ENCODE measurements at places on chromosomes 5 and 9. TPM values are rescaled to one million over a fixed set of nuclear protein-coding genes. Genes with fewer than 3 reads are reported as not detected.

The TMEM252 gene
- total RNA-seq = not detected

The SLC25A48 gene
- 2.8 TPM for total RNA-seq

DNA sequence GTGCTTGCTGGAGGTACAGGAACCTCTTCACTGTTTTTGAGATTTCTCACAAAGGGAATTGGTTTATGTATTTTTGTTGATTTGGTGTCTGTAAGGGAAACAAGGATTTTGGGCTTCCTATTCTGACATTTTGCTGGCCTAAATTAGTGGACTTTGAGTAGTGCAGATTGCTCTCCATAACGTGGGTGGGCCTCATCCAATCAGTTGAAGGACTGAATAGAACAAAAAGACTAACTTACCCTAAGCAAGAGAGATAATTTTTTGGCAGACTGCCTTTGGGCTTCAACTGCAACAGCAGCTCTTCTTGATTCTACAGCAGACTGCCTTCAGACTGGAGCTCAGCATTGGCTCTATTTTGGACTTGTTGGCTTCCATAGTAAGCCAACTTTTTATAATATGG, 93.2 kb downstream of the MSX2 start:
- no peaks in the 10 kb centered on the region for H3K36me3 ChIP-seq
- H3K4me1 ChIP-seq = no peaks in the 10 kb centered on the region
- no peaks in the 10 kb centered on the region for H3K27me3 ChIP-seq
- no peak for DNase-seq
- no peak overlapping the region for H3K27ac ChIP-seq

DNA sequence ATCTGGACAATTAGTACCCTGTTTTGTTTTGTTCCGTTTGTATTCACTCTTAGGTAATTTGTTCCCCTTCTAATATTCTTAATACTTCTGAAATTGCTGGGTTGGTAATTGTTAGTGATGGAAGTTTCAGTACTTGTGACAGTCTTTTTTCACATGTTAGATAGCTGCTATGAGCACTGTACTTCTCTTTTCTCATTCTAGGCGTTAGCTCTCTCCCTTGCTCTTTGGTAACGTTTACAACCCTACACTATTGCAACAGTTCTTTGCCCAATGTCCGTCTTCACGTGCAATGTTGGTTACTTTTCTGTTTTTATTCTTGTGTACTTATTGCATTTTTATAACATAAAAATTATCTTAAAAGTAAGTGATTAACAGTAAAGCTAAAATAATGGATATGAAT, 1509.0 kb downstream of the MAT2B start:
- H3K4me3 ChIP-seq = no peak overlapping the region
- H3K27me3 ChIP-seq = no peaks in the 10 kb centered on the region
- H3K36me3 ChIP-seq = no peaks in the 10 kb centered on the region
- H3K4me1 ChIP-seq = no peaks in the 10 kb centered on the region
- no peak for DNase-seq

- no peaks in the 10 kb centered on the region for H3K27me3 ChIP-seq
- no peak for DNase-seq
- peak overlapping the region; percentile 73 for H3K4me3 ChIP-seq
- peaks cover 5% of the 10 kb centered on the region for H3K4me1 ChIP-seq
- no peak overlapping the region for H3K27ac ChIP-seq
- H3K36me3 ChIP-seq = no peaks in the 10 kb centered on the region
These were observed 38.4 kb upstream of the PLEKHG4B start for GRCh38 chr5:53381-54174.

DNA sequence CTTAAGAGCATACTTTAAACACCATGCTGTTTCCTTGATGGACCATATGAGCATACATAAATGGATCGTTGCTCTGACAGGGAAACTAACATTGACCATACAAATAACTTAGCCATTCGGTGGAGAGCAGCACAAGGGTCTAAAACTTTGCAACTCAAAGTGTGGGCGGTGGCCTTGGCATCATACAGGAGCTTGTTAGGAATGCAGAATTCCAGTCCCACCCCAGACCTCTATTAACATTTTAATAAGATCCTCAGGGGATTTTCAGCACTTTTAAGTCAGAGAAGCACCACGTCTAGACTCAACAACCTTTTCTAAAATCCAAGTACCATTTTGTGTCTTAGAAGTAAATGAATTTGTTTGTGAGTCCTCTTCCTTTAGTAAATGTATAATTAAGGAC, 260.9 kb downstream of the EBF1 start:
- H3K27ac ChIP-seq = no peak overlapping the region
- H3K27me3 ChIP-seq = no peaks in the 10 kb centered on the region
- H3K36me3 ChIP-seq = no peaks in the 10 kb centered on the region
- H3K4me1 ChIP-seq = peaks cover 11% of the 10 kb centered on the region

- no peak for DNase-seq
- H3K4me3 ChIP-seq = no peak overlapping the region
- no peak overlapping the region for H3K27ac ChIP-seq
- no peaks in the 10 kb centered on the region for H3K27me3 ChIP-seq
- peaks cover 16% of the 10 kb centered on the region for H3K4me1 ChIP-seq
- H3K36me3 ChIP-seq = peaks cover 2% of the 10 kb centered on the region
These were observed 4.3 kb downstream of the GFM2 start for GRCh38 chr5:74762599-74762998.

GRCh38 chr5:100828071-100828897, 74.8 kb downstream of the ST8SIA4 start:
- no peak for DNase-seq
- no peaks in the 10 kb centered on the region for H3K4me1 ChIP-seq
- no peaks in the 10 kb centered on the region for H3K36me3 ChIP-seq
- no peaks in the 10 kb centered on the region for H3K27me3 ChIP-seq
- peak overlapping the region; percentile 29 for H3K27ac ChIP-seq
- no peak overlapping the region for H3K4me3 ChIP-seq

Data from thoracic aorta (tissue), 2 donors.